Activated CD4-positive, alpha-beta T cell treated with anti-CD3 and anti-CD28 coated beads, Interleukin-10, Interleukin-2, amounts not matched to agents 100 ng/mL and 50 ng/mL, durations not matched to agents 16 hours and 8 hours (primary cell): ENCODE measurements at places on chromosomes 2 and 18.

GRCh38 chr2:112174383-112174782 lies 36.2 kb downstream of the FBLN7 start:
- no peak for DNase-seq

- no peak for DNase-seq
Measured at GRCh38 chr2:237134321-237135230, 48.9 kb downstream of the COPS8 start.

DNA sequence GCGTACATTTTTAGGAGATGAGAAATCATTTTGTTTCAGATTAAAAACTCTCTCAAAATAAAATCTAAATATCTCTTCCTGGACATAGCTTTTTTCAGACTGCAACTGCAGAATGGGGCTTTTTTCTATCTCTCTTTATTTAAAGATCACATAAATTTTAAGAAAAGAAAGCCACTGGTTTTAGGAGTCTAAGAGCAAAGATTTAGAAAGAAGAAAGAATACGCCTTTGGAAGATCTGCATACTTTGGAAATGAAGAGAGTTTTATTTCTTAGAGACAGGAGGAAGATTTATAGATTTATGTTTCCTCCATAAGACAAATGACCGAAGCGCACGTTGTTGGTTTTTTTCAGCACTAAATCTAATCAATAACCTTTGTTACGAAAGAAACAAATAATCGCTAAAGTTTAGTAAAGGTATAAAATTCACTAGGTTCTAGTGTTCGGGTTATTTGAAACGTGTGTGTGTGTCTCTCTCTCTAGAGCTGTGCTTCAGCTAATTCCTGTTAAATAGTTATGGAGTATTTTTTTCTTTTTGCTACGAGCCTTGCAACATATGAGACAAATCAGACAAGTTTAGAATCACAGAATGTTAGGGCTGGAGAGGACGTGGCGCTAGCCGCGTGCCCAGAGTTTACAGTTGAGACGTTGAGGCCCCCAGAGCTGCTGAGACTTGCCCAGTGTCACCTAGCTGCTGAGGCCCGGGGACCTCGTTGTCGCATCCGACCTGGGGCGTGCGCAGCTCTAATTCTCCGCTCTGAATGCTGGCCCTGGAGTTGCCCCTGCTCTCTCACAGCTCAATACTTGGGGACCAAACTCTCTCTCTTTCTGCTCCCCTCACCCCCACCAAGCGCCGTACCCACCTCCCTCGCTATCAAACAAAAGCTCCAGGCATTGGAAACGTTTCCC lies 69.9 kb downstream of the CTAGE1 start:
- no peak for DNase-seq

DNA sequence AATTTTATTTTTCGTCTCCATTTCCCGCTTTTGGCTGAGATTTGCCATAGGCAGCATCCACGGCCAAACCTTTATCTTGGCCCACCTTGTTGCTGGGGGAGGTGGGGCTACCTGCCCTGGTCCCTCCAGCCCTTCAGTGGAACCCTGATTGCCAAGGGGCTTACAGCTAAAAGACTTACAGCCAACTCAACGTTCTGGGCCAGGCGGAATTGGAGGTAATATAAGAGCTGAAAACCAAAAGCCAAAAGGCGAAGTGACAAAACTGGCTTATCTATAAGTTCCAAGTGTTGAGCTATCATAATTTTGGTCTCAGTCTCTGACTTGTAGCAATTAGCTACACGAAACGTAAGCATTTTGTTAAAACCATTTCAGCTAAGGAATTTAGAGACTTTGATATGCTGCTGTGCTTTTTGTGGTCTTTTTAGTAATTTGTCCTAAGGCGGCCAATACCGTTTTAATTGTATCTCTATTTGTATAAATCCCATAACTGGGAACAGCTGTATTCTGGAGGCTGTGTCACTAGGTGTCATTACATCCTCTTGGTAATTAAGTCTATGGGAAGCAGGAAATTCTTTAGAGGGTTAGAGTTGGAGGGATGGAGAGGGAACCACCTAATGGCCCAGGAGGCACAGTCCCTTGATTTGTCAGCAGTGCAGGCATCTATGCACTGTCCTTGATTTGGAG lies 24.0 kb downstream of the PDCD1 start:
- no peak for DNase-seq

DNA sequence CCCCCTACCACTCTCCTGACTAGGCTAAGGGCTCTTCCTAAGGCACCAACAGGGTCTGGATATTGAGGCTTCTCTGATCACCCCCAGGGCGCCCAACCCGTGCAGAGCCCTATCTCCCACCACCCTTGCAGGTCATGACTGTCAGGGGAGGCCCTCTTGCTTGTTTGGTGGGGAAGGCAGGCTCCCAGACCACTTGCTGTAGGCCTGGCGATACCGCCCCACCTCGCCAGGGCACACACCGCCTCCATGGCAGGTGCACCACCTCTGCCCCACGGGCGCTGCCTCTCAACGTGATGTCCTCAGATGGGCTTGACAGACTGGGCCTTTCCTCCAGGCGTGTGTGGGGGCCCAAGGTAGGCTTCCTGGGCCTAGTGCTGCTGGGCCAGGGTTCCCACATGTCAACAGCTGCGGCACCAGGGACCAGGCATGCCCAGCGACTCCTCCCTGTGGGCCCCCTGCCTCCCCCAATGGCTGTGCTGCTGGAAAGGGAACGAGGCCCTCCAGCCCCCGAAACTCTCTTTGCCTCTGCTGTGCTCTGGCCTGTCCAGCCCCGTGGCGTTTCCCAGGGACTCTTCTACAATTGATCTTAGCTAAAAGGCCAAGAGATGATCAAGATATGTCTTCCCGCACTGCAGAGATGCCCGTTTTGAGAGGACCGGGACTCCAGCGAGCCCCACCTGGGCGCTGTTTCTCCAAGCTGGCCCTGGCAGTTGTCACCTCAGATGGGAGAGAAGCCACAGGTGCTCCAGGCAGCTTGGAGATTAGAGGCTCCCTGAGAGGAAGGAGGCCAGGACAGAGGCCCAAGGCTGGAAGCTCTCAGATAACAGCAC lies 7.5 kb downstream of the NPPC start:
- DNase-seq, result no peak

- no peak for DNase-seq
Measured at GRCh38 chr2:120390381-120391055, 44.6 kb downstream of the INHBB start.

- DNase-seq, result peak; percentile 47
Measured at GRCh38 chr2:189751080-189751658, 11.4 kb downstream of the OSGEPL1 start.

- DNase-seq, result no peak
Measured at GRCh38 chr2:99624677-99625076, 134.9 kb upstream of the REV1 start.

- peak; percentile 4 for DNase-seq
Measured at GRCh38 chr2:37441055-37441454, 96.6 kb downstream of the QPCT start.

- no peak for DNase-seq
Measured at GRCh38 chr18:72922895-72923294, 55.1 kb upstream of the NETO1 start.

DNA sequence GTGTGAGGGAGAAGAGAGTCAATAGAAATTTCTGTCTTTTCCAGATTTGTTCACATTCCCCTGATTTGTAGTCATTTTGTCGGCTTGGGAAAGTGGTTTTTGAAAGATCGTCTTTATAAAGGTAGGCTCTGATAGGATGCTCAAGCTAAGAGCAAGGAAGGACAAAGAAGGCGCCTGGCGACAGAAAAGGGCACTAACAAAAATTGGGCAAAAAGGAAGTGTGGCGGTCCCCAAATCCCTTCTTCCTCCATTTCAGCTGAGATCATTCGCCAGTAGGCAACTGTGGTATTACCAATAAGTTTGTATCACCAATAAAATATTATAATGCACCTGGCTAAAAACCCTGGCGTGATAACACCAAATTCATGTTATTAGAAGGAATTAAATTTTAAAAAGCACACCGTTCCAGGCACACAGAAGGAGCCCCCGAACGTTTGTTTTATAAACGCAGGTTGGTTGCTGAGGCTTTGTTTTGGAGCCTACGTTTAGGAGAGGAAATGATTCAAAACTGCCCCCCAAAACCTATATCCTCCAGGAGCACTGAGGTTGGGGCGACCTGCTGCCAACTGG lies 756 bp upstream of the PTPN4 start:
- DNase-seq, result no peak

GRCh38 chr2:78606895-78607294 lies 418.6 kb upstream of the REG3G start:
- DNase-seq, result no peak

- no peak for DNase-seq
Measured at GRCh38 chr2:170262806-170263205, 84.9 kb downstream of the MYO3B start.

DNA sequence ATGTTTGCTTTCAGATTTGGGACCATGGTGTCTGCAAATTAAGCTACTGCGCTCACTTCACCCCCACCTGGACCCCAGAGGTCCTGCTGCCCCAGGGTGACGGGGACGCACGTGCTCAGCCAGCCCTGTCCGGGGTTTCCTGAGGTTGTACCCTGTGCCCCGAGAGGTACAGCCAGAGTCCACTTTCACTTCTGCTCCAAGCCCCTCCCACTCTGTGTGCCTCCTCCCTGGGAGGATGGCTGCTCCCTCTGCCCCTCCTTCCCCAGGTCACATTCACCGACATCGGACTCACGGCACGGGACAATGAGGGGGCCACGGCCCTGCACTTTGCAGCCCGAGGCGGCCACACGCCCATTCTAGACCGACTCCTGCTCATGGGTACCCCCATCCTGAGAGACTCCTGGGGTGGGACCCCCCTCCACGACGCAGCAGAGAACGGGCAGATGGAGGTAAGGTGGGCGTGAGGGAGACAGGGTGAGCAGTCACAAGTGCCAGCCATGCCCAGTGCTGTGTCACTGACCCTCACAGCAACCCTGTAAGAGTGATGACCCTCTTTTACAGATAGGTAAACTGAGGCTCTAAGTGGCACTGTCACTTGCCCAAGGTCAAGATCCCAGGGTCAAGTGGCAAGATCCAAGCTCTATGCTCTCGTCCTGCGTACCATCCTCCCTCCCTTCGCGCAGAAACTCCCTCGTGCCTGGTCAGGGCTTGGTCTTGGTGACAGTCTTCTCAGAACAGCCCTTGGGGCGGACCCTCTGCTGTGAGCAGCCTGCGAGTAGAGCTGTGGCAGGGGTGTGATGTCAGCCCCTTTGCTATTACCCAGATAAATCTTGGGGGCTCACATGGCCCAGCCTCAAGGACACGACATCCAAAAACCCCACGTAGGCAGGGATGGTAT lies 7.6 kb downstream of the ESPNL start:
- DNase-seq, result no peak

DNA sequence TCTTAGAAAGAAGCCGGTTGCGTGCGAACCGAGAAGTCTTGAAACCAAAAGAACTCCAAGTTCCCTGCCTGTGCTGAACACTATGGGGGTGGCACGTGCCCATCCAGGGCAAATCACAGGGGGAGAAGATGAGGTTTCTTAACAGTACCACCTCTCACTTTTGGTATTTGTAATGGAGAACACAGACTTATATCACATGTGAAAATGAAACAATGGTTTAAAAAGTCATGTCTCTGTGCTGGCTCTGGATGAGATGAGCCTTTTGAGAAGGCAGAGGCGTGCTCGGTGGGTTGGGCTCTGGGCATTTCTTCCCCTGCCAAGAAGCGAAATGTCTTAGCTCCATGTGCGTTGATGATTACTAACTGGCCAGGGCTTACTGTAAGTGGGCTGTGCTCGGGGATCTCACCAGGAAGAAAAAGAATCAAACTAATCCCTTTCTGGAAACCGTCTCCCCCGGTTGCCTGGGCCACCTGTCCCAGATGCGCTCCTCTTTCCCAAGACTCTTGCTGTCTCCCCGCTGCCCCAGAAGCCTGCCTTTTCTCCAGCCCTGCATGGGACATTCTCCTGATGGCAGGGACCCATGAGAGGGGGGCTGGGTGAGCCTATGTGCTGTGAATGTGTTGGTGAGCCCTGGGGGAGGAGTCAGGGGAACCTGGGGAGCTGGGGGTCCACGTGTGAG lies 252.9 kb downstream of the PRKCE start:
- peak; percentile 80 for DNase-seq

DNA sequence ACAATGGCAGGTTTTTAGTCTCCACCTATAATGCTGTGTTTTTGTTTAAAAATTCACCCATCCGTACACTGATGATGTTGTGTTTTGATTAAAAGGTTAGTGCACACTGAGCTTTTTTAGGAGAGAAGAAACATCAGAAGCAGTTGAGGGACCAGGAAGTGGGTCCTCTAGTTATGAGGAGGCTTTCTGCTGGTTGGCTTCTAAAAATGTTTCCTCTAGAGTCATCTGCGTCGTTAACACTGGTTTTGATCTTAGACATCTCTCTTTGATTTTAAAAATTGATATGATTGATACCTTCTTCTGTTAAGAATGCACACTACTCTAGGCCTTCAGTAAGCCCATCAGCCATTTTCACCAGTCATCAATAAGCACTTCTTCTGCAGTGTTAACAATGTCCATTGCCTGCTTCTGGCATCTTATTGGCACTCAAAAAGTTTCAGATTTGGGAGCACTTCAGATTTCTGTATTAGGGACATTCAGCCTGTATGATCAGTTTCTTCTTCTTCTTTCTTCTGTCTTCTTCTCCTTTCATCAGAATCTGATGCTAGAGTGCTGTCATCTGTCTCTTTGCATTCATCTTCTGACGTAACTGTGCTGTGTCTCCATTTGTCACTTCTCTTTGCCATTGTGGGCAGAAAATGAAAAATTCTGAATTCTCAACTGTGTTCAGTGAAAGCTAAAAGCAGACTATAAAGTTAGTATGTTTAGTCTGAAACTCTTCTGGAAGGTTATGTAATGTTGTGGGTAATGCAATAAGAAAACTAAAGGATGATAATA lies 56.3 kb downstream of the PHLPP1 start:
- DNase-seq, result peak; percentile 86

DNA sequence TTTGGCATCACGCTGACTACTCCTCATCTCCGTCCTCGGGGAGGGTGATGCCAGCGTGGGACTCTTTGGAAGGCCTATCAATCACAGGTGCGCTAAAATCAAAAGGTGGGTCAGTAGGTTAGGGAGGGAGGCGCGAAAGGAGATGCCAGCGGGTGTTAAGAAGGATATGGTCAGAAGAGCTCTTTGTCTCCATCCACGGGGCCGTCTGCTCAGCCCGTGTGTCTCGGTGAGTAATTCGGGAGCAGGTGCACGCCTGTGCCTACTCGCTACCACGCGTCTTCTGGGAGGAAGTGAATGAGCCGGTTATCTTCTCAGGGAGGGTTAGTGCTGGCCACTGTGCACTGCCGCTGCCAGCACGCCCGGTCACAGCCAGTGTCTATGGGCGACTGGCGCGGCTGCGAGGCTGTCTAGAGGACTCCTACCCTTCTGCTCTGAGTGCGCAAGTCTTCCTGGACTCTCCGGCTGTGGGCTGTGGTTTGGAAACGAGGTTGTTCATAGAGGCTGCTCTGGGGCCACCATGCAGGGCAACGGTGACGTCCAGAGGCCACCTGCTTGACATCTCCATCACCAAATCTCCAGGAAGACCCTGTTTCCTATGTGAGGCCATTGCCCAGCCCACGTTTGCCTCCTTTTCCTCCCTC lies 153.4 kb downstream of the MBP start:
- no peak for DNase-seq
